ENCODE measurements at places on chromosomes 13 and 19. TPM values are rescaled to one million over a fixed set of nuclear protein-coding genes. Genes with fewer than 3 reads are reported as not detected.

PLK5 gene
- 0.05 TPM for total RNA-seq

LILRA6 gene
- not detected for total RNA-seq

ZNF66 gene
- total RNA-seq = 0.27 TPM

ZSCAN4 gene
- not detected for total RNA-seq

RFPL4A gene
- not detected for total RNA-seq

TEX101 gene
- not detected for total RNA-seq

STOML3 gene
- not detected for total RNA-seq

LILRA2 gene
- total RNA-seq = not detected

TPTE2 gene
- total RNA-seq = not detected

PSG2 gene
- total RNA-seq = not detected

SLITRK6 gene
- total RNA-seq = 0.32 TPM

PEAK3 gene
- not detected for total RNA-seq

ZIM2 gene
- total RNA-seq = not detected

KCNN4 gene
- total RNA-seq = 22.9 TPM

IFI30 gene
- 14.8 TPM for total RNA-seq

ELAVL3 gene
- total RNA-seq = not detected

SIGLEC8 gene
- total RNA-seq = not detected

PCDH8 gene
- total RNA-seq = not detected

CEACAM20 gene
- total RNA-seq = not detected

ZNF433 gene
- total RNA-seq = not detected
